ENCODE measurements at places on chromosomes 12 and 14. TPM values are rescaled to one million over a fixed set of nuclear protein-coding genes. Genes with fewer than 3 reads are reported as not detected.

DNA sequence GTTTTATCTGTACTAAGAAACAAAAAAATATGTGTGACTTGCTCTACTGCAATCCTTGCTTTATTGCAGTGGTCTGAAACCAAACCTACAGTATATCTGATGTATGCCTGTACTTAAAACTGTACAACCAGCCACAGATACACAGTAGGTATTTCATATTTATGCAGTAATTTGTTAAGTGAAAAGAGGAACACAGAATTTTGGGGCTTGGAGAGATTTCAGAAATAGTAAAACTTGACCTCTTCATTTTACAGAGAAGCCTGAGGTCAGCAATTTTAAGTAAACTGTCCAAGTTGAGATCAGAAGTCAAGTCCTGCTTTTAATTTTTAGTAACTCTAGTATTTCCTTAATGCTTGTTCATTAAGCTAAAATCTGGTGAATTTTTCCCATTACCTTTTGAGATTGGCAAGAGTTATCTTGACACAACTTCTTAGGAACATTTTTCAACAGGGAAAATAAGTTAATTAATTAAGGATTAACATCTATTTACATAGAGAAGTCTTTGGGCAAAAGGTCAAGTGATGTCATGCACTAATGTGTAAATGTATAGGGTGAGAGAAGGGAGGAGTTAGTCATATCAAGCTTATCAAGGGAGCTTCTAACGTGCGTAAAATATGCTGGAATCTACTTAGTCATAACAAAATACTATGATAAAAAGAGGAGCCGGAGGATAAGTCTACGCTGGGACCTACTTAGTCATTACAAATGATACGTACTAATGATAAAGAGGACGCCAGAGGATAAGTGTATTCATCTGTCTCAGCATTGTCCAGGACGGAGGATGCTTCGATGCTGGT is 66.0 kb upstream of the GTF2A1 start:
- no peak for ATAC-seq

GRCh38 chr14:85444635-85445034 is 85.3 kb upstream of the FLRT2 start:
- no peak for ATAC-seq

DNA sequence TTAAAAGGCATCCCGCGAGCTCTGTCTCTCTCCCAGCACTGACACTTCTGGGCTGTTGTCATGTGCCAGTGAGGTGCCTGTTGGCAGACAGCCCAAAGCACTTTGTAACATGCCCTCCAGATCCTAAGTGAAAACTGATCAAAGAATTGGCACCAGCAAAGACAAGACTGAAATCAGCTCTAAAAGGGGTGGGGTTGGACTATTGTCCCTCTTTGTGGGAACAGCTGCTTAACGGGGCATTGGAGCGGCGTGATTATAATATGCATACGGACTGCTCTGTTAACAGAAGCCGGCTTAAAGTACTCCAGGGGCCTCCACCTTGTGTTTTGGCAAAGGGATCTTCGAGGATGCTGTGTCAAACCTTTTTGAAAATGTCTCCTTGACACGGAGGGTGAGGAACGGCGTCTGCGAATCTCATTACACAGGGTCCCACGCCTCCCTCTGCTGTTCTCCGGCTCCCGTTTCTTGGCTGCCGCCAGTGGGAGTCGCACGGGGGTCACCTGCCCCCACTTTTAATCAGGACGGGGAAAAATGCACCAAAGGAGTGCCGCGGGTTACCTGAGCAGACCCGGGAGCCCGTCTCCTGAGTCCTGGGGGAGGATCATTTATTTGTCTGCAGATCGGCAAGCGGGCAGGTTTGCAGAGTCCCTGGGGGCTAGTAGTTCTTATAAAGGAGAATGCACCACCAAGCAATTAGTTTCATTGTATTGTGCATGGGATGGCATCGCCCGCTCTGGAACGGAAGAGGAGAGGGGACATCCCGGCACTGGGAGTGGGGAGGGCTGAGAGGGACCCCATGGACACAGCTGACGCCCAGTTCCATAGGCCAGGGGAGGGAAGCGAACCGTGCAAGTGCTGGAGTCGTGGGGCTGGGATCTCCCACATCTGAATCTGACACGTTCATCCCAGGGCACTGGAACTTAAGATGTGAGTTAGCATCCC is 44.3 kb downstream of the SPRING1 start:
- no peak for ATAC-seq

DNA sequence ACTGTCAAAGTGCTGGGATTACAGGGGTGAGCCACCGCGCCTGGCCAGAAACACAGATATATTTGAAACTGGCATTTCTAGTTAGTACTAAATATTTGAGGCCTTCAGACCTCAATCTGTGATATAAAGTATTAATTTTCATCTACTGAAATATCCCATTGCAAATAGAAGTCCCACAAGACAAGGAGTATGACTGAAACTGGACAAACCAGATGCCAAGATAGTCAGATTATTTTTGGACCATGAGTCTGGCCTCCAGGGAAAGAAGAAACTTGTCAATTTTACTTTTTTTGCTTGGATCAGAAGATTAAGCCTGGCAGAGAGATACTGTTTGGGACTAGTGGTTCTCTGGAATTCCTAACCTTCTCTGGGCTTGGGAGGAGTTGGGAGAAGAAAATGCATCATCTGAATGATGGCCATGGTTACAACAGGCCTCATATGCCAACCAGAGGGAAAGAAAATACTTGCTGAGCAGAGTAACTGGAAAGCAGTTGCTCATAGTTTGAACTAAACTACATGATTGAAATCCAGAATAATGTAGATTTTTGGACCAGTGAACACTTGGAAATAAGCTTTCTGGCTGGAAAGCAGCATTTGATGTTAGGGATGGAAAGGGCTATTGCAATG is 2.9 kb upstream of the SMOC1 start:
- ATAC-seq: no peak

Gene BHLHE41
- not detected for total RNA-seq

Measured in activated T-helper 17 cell treated with anti-CD3 and anti-CD28 coated beads, Interleukin-2, amount 50 U/mL, for 72 hours (primary cell).